ENCODE measurements at places on chromosomes 3 and 15.
A peak's percentile ranks its signal among the peaks of the same experiment; 100 is the strongest.

GRCh38 chr15:75008221-75008625 lies 12.9 kb downstream of the SCAMP5 start:
- no peak for DNase-seq

DNA sequence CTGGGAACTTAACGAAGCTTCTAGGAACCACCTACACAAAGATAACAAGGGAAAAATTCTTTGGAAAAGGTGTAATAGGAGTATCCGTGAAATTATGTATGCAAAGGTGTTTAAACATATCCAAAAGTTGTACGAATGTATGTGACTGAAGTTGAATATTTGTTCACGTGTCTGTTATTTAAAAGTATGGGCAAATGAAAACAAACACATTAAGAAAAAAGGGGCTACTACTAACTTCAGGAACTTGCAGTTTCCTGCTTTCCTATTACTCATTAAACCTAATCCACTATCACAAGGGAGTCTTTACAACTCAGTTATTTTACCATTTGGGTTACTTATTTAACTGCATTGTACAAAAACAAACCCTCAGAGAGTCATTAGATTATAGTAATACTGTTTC lies 33.9 kb upstream of the GRAMD1C start:
- no peak for DNase-seq

- DNase-seq, result no peak
Measured at GRCh38 chr3:38453913-38454177, 155 bp downstream of the ACVR2B start.

GRCh38 chr15:71512682-71513006 lies 297.7 kb upstream of the NR2E3 start:
- DNase-seq, result no peak

GRCh38 chr15:58669108-58669507 lies 80.4 kb downstream of the ADAM10 start:
- DNase-seq, result no peak

- DNase-seq, result no peak
Measured at GRCh38 chr15:40510201-40510600, 39.4 kb downstream of the CHST14 start.

GRCh38 chr3:194874783-194875182 lies 189.1 kb downstream of the FAM43A start:
- no peak for DNase-seq

- no peak for DNase-seq
Measured at GRCh38 chr3:14256046-14256445, 77.4 kb downstream of the LSM3 start.

- no peak for DNase-seq
Measured at GRCh38 chr3:142624341-142625152, 28.4 kb downstream of the PLS1 start.

GRCh38 chr3:196969134-196969659 lies 564 bp upstream of the PIGZ start:
- DNase-seq, result no peak

GRCh38 chr15:36757189-36757814 lies 177.9 kb downstream of the CDIN1 start:
- peak; percentile 59 for DNase-seq

- no peak for DNase-seq
Measured at GRCh38 chr3:7307410-7307809, 446.5 kb downstream of the GRM7 start.

GRCh38 chr15:74320352-74321247 lies 46.8 kb downstream of the CYP11A1 start:
- no peak for DNase-seq

- DNase-seq, result no peak
Measured at GRCh38 chr3:122217901-122218300, 34.4 kb downstream of the CASR start.

- no peak for DNase-seq
Measured at GRCh38 chr3:85903434-85903833, 944.6 kb downstream of the CADM2 start.

GRCh38 chr3:51681453-51681852 lies 10.4 kb downstream of the TEX264 start:
- DNase-seq, result no peak

GRCh38 chr3:53457068-53457467 lies 37.3 kb upstream of the CACNA1D start:
- peak; percentile 79 for DNase-seq

DNA sequence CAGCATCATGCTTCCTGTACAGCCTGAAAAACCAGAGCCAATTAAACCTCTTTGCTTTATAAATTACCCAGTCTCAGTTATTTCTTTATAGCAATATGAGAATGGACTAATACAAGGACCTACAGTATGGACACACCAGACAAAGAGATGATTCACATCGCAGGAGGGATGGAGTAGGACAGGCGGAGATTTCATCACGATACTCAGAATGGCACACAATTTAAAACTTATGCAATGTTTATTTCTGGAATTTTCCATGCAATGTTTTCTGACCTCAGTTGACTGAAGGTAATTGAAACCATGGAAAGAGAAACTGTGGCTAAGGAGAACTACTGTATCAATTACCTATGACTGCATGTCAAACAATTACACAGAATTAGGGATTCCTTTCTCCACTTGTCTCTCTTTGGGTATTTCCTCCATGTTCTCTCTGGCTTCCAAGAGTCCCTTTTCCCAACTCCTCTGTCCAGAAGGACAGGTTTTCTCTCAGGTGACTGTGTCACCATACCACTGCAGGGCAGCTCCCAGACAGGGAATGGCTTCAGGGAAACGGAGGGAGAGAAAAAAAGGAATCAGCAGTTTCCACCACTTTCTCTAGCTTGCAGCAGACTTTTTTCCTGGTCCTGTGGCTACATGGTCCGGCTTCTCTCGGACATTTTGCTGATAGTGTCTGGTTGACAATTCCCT lies 3.0 kb upstream of the ANO10 start:
- DNase-seq, result no peak

- no peak for DNase-seq
Measured at GRCh38 chr3:149021830-149022229, 30.5 kb downstream of the GYG1 start.

- no peak for DNase-seq
Measured at GRCh38 chr15:46997501-46997900, 719.8 kb upstream of the SEMA6D start.

DNA sequence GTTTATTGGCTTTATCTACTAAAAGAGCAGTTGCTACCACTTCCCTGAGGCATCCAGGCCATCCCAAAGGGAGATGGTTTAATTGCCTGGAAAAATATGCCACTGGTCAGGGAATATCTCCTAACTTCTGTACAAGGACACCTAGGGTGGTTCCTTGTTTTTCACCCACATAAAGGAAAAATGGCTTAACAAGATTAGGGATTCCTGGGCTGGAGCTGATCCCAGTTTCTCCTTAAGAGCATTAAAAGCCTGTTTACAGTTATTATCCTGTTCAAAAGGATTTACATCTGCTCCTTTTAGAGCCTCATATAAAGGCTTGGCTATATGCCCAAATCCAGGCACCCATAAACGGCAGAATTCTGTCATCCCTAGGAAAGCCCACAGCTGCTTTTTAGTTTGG lies 70.2 kb upstream of the WNT7A start:
- no peak for DNase-seq
